ENCODE measurements at places on chromosomes 2 and 18.

GRCh38 chr2:7044253-7045250 is 127.3 kb downstream of the RNF144A start:
- DNase-seq, result peak; percentile 57

- no peak for DNase-seq
Measured at GRCh38 chr2:145018502-145018901, 498.6 kb upstream of the ZEB2 start.

DNA sequence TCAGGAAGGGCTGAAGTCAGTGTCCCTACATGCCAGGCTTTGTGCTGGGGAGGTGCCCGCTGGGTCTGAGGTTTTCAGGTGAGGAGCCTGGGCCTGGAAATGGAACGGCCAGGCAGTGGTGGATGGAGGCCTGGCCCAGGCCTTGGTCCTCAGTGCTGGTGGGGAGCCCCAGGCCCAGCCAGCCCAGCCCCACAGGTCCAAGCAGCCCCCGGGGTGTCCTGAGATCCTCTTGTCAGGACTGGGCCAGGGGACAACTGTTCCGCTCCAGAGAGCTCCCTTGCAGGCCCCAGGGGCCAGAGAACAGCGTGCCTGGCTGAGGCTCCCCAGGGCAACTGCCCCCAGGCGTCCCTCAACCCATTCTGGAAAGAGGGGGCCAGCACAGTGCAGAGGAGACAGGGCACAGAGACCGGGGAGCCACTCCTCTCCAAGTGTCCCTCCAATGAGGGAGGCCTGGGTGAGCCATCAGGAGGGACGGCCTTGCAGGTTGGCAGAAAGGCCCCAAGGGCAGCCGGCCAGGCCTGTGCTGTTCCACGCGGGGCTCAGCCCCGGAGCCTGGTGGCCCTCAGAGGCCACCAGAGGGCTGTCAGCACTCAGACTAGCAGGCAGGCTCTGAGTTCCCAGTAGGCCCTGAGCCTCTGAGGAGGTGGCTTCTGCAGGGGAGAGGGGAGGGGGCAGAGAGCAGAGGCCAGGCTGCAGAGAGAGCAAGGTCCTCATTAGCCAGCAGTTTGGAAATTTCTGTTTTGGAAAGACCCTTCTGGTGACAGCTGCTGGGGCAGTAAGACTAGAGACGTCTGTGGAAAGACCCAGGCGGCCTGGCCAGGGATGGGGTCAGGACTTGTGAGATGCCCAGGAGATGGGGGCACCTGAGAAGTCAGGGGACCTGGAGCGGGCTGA is 29.4 kb upstream of the SNED1 start:
- DNase-seq, result no peak

GRCh38 chr2:165637396-165637795 is 156.7 kb downstream of the GALNT3 start:
- no peak for DNase-seq

GRCh38 chr2:199716807-199717586 is 134.0 kb downstream of the FTCDNL1 start:
- DNase-seq, result no peak

DNA sequence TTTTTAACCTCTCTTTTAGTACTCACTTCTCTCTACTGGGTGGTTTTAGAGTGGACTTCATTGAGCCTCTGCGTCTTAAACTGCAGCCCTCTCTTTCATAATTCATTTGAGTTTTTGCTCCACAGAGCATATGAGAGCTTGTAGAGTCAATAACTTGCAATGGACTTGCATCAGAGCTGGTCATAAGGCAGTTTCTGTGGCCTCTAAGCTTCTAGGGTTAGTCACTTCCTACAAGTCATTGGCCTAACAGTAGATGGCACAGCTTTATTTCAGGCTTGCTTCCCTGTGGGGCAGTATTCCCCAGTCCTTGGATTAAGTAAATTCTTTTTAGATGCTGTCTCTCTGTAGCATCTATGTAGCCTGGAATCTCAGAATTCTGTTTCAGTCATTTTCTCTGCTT is 1435.7 kb downstream of the LRP1B start:
- DNase-seq, result no peak

DNA sequence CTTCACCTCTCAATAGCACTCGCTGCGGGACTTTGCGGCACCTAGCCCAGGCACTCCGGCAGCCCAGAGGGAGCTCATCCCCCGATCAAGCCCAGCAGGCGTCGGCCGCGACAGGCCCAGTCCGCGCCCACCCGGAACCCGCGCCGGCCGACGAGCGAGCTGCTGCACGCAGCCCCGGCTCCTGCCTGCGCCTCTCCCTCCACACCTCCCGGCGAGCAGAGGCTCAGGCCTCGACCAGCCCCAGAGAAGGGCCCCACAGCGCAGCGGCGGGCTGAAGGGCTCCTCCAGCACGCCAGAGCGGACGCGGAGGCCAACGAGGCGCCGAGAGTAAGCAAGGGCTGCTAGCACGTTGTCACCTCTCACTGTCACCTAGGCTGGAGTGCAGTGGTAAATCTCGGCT is 63.5 kb downstream of the KIAA2012 start:
- DNase-seq, result no peak

DNA sequence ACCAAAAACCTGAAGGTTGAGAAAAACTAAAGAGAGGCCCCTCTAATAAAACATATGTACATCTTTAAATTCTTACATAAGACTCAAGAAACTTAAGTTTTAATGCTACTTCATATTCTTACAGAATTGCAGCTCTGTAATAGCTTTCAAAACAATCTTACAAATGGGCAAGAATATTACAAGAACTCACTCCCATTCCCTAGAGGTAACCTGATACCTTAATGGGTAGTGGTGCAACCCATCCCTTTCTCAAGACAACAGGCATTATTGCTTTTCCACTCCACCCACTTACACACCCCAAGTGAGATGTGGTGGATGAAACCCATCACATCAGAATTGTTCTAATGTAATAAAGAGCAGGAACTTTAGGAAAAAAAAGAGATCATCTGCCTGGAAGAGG is 103.7 kb downstream of the RBMS1 start:
- no peak for DNase-seq

DNA sequence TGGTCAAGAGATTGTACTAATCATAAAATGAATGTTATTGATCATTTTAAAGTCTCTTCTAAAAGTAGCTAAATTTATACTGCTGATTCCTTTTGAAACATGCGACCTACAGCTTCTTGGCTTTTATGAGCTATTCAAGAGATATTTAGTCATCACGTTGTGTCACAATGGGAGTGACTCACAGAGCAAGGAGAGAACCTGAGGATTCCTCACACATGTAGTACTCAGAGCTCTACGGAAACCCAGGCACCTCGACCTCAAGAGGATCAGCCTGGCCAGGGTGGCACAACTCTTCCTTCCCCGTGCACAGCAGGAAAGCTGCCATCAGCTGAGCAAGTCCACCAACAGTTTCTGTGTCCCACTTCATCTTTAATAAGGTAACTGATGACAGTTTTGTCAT is at the start of gene DHRS9:
TSS of gene DHRS9 (plus strand) at position 223 of the 400 bp plus-strand sequence. CDS start 12,019 bp downstream, outside the sequence.
- DNase-seq, result peak; percentile 16

GRCh38 chr2:169900686-169901085 is 73.4 kb downstream of the UBR3 start:
- no peak for DNase-seq

GRCh38 chr2:15656090-15656489 is 64.4 kb downstream of the DDX1 start:
- DNase-seq, result no peak

Measured in 8988T (cell line).